GM23248 (cell line): ENCODE measurements at places on chromosomes 16 and 17.

- no peak for DNase-seq
These were observed 165.7 kb upstream of the CDH8 start for GRCh38 chr16:62201911-62202310.

GRCh38 chr17:56723421-56723820 lies 110.3 kb downstream of the C17orf67 start:
- DNase-seq = peak; percentile 3

- DNase-seq = peak; percentile 78
These were observed 184.4 kb downstream of the MSI2 start for GRCh38 chr17:57440522-57441269.

DNA sequence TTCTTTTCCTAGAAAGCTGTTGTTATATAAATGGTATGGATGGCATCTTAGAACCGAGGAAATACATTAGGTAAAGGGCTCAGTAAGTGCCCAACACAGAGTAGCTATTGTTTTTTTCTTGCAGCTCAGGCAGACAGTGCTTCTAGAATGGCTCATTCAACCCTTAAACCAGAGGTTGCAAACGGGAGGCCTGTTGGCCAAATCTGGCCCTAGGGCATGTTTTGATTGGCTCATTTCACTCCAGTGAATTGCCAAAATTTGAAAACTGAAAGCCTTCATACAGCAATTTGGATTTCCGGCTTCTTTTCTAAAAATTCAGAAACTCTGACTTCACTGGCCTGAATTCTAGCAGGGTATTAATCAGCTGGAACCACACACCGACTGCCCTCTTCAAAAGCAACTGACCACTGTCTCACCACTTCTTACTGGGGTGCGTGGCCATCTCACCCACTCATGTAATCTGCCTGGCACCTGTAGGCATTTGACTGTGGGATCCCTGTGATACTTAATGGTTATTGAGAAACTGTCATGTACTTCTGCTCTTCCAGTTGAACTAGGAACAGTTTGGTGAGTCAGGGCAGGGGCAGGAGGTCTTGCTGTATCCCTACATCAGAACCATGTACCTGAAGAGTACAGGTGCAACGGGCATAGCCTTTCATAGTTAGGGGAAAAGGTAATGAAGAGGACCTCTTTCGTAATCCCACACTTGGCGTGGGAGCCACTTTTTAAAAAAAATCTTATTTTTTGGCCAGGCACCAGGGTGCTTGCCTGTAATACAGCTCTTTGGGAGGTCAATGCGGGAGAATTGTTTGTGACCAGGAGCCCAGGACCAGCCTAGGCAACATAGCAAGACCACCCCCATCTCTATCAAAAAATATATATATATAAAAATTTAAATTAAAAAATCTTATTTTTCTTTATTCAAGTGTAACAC lies 53.6 kb upstream of the SCNN1B start:
- DNase-seq = no peak
